Left lobe of liver (tissue), 2 donors: ENCODE measurements at places on chromosomes 5 and 9. TPM values are rescaled to one million over a fixed set of nuclear protein-coding genes. Genes with fewer than 3 reads are reported as not detected.

GRCh38 chr5:178194026-178194425, 6.9 kb upstream of the GMCL2 start:
- no peak for DNase-seq

Gene SLC6A19
- 0.73 TPM for total RNA-seq

GRCh38 chr5:115835481-115835880, 5.9 kb downstream of the ATG12 start:
- no peak for DNase-seq

- no peak for DNase-seq
Observed at GRCh38 chr5:176899946-176900779, 1.0 kb upstream of the HK3 start.

DNA sequence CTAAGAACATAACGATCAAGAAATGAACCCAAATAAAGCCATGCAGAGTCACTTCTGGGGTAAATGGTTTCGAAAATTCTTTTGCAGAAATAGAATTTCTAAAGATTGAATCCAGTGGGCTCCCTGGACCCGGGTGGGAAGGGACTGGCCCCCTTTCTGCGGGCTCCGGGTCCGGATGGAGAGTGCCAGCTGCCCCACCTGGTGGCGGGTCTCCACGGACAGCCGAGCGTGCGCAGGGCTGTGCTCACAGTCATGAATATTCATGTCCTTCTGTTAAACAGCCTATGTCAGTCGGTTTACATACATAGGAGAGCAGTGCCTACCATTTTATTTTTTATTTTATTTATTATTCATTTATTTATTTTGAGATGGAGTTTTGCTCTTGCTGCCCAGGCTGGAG, 4.7 kb upstream of the PPP1R26 start:
- DNase-seq = no peak

GRCh38 chr5:180335614-180336233, 17.4 kb downstream of the GFPT2 start:
- no peak for DNase-seq

- peak; percentile 91 for DNase-seq
Observed at GRCh38 chr5:34656001-34656699, at the start of gene RAI14. Gene RAI14, plus strand, starts transcription at chr5:34656328. Its CDS starts 30,592 bp downstream, at chr5:34686920.

DNA sequence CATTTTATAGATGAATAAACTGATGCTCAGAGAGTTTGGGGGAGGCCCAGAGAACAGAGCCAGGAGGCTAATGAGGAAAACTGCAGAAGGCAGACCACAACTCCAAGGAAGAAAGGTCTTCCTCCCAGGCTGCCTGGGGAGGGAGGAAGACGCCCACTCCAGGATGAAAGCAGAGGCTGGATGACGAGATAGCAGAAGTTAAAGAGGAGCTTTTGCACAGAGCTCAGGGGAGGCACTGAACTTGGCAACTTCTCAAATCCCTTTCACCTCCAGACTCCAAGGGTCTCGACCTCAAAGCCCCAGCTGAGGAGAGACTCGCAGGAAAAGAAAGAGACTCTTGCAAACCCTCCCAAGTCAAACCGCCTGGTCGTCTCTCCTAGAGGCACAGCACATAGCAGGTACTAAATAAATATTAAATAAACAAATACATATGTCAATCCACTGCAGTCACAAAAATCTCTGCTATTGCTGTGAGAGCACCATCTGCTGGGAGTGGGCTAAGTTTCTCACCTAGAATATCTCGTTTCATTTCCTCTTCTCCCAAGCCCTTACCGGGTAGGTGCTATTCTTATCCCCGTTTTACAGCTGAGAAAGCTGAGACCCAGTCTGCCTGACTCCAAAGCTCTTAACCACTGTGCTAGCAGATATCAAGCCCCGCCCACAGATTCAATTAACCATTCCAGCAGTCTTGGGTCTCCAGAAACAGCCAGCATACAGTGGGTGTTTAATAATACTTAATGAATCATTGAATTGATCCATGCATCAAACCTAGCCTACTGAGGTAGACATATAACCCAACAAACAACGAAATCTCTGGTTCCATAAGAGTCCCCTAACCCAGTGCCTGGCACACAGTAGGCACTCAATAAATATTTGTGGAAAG, 97.8 kb upstream of the HAND1 start:
- no peak for DNase-seq

- no peak for DNase-seq
Observed at GRCh38 chr5:14061106-14061505, 82.0 kb upstream of the TRIO start.

DNA sequence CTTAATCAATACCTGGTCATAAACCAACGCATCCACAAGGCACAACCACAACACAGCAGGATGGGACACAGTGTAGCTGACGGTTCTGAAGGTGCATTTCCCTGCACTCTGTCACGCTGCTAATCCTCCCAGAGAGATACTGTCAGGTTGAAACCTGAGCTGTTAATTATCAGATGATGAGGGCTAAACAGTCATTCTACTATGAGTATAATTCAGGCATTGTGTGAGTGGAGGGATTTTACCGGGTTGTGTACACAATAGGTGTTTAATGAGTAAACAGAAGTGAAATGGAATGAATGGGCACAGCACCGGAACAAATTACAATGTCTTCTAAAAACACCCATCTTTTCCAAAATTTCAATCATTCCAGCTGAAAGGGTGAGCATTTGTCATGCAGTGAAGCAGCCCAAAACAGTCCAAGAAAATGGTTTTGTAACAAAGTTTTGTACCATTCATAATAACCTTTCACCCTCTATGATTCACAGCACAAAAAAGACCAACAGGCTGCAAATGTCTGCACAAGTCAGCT, 71.5 kb downstream of the ABCA1 start:
- no peak for DNase-seq

Gene RPL7A
- 609 TPM for total RNA-seq

DNA sequence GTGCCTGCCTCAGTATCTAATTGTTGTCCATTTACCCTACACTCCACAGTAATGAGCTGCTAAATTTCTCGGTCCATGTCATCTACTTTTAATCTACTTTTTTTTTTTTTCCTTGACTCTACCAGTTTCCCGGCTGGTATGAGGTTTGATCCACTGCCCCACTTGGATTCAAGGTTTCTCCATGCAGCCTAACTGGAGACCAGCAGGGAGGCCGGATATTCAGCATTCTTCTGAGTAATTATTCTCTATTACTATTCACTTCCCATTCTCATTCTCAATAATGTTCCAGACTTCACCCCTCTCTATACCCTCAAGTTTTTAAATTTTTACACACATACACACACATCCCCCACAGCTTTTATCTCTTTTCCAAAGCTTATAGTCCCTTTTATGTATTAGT, 51.0 kb upstream of the SUSD1 start:
- no peak for DNase-seq

DNA sequence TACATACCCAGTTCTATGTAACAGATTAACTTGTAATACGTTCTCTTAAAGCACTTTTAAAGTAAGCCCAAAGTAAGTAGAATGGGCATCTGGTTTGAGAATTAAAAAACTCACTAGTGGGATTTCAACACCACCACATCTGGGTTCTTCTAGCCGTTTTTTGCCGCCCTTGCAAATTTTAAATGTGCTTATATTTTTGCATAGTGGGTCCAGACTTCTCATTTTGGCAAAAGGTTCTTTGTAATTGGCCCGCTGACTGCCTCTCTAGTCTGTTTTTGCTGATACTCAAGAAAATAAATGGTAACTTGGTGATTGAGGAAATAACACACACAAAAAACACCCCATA, 582 bp upstream of the FBXO4 start:
- no peak for DNase-seq

- no peak for DNase-seq
Observed at GRCh38 chr5:163623986-163624385, 118.6 kb downstream of the MAT2B start.

DNA sequence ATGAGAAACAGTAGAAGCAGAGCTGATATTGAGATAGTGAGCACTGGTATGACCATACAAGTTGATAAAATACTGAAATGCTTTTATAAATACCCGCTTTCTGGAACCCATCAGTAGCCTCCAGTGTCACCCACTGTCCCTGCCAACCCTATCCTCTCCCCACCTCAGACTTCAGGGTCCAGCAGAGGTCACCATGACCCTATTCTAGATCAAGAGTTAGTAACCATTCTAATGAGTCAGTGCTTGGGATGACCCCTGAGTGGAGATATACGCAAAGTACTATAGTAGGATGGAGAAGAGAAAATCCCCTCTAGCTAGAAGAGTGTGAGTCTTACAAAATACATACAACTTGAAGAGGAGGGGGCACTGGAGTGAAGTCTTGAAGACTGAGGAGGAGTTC, 297.9 kb upstream of the BRINP1 start:
- no peak for DNase-seq

- DNase-seq = no peak
Observed at GRCh38 chr9:131024978-131025868, 16.2 kb downstream of the LAMC3 start.

DNA sequence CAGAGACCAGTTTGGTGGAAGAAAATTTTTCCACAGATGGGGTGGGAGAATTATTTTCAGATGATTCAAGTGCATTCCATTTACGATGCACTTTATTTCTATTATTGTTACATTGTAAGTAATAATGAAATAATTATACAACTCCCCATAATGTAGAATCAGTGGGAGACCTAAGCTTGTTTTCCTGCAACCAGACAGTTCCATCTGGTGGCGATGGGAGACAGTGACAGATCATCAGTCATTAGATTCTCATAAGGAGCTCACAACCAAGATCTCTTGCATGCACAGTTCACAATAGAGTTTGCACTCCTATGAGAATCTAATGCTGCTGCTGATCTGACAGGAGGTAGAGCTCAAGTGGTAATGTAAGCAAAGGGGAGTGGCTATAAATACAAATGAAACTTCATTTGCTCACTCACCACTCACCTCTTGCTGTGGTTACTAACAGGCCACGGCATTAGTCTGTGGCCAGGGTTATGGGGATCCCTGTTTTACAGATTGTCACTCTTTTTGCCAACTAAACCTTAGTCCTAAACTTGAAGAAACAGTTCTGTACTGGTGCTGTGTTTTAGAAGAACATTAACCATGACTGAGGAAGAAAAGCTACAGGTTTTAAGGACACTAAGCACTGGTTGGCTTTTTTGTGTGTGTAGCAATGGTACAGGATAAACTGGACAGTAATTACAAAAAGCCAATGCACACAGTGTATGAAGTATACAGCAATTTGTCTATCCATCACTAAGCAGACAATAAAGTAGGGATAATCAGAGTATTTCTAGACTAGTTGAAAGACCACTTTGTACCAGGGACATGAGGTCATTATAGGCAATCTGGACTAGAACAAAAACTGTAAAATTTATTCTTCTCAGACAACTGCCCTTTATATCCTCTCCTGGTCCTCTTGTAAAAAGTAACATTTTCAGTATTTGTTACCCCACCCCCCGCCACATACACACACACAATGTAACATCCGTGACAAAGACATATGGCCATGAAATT, 9.9 kb downstream of the TMEM232 start:
- no peak for DNase-seq

- DNase-seq = no peak
Observed at GRCh38 chr9:26658476-26658875, 234.1 kb downstream of the CAAP1 start.

Gene IQGAP2
- 110 TPM for total RNA-seq

Gene CMBL
- total RNA-seq = 116 TPM

GRCh38 chr5:112975721-112976431, 722 bp upstream of the DCP2 start:
- no peak for DNase-seq

DNA sequence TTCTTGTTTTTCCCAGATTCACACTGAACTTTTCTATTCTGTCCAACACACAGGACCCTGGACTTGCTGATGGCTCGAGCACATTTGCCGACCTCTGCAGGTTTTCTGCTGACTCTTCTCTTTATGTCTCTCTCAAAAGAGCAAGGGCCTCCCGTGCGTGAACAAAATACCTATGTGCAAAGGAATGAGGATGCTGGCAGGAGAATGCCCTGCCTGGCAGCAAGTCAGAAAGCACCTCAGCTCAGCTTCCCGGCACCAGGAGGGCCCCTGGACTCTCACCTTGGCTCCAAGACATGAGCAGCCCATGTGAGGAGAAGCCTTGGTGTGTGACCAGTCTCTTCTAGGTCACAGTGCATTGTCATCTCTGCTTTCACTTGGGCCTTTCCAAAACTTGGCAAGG, 36.1 kb downstream of the PAPPA start:
- DNase-seq = no peak

GRCh38 chr9:35811381-35812024, 559 bp downstream of the SPAG8 start:
- DNase-seq = peak; percentile 89

GRCh38 chr5:40985501-40985900, 76.2 kb downstream of the C7 start:
- no peak for DNase-seq

Gene PHF24
- not detected for total RNA-seq

Gene GCNT1
- total RNA-seq = 1.9 TPM

DNA sequence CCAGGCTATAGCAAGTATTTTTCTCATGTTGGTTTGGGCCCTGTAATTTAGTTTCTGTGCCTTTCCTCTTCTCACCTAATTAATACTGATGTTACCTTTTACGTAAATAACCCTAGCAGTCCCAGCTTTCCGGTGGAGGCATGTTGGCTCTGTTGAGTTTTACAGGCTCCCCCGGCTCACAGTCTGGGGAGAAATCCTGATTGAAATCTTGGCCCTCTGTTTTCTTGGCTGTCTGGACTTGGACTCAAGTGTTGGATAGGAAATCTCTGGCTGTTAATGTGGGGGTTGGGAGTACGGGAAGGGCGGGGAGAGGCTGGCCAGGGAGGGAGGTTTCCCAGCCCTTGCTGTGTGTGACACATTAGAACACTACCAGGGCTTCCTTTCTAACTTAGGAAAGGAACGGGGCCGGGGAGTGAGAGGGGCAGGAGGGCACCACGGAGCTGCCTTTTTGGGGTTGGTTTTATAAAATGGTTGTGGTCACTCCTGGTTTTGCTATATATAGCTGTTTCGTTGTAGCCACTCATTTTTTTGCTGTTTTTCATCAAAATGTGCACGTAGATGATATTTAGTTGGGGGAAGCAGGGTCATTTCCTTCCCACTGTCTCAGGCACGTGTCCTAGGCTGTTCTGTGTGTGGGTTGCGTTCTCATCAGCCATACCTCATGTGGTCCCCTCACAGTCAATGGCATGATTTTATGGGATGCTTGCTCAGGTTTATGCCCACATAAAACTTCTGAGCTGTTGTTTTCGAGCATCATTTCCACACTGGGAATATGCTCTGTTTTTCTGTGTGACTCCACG, 11.0 kb downstream of the TRIO start:
- DNase-seq = no peak

DNA sequence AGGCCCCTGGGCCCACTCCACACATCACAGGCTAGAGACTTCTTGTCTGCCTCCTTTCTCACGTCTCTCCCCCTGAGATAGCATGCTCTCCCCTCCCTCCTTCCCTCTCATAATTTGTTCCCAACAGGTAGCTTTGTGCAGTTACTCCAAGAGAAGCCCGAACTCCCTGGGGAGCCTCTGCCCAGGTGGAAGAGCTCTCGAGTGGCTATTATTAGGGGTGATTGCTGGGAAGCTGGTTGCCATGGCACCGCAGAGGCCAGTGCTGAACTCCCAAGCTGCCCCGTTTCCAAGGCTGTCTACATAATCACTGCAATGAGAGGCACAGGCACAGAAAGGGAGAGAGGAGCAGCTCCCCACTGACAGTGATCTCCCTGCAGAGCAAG, 104.7 kb upstream of the GPR151 start:
- no peak for DNase-seq

Gene SLC4A9
- 0.10 TPM for total RNA-seq

GRCh38 chr9:127053960-127054359, 68.5 kb downstream of the ANGPTL2 start:
- DNase-seq = no peak
